H9 (cell line): ENCODE measurements at places on chromosomes 7 and 10. TPM values are rescaled to one million over a fixed set of nuclear protein-coding genes. Genes with fewer than 3 reads are reported as not detected.
A peak's percentile ranks its signal among the peaks of the same experiment; 100 is the strongest.

The PDCD11 gene
- 86.3 and 99.5 TPM in 2 replicates for total RNA-seq

The LRMDA gene
- total RNA-seq, result 1.8 and 2.1 TPM in 2 replicates

DNA sequence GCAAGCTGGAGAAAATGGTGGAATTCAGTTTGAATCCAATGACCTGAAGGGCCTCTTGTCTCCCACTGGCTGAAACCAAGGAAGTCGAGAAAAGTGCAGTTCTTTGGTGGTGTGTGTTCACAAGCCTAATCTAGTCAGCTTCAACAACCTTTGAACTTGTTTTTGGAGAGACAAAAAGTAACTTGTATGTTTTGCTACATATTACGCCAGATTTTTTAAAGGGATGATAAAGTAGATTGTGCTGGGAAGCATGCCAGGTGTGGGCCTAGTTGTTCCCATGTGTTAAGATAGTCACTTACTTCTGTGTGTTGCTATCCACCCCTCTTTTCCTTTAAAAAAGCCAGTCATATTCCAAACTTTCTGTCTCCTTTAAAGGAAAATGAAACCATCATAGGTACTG, 79.7 kb upstream of the FAM3C start:
- peaks cover 5% of the 10 kb centered on the region for H3K4me1 ChIP-seq
- H3K27ac ChIP-seq, result no peak overlapping the region
- no peak for DNase-seq
- H3K27me3 ChIP-seq, result no peaks in the 10 kb centered on the region

DNA sequence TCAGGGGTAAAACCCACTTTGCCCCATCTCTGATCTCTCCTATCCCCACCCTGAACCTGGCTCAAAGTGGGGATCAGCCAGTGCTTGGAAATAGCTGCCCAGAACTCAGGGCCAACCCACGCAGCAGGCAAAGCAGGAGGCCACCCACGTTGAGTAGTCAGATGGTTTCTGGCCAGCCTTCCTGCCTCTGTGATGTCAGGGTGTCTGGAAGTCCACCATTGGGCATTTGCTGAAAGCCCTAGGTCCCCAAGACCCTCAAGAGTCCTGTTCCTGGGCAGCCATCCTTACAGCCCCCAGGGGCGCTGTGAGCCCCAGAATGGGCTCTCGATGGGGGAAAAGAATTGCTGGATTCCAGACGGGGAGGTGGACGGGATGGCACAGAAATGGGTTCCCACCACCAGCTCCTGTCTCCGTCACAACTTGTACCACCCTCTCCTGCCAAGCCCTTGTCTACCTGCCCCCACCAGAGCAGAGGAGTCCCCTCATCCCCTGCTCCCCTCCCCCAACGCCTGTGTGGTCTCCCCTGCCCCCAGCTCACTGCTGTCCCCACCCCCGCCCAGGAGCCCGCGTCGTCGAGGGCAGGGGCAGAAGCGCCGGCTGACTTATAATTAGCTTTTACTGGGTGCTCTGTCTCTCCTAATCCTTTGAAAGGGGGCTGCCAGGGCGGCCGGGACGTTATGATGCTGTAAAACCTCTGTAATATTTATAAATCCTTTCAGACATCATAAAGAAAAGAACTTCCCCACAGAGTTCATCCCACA, 3.9 kb downstream of the MYL10 start:
- H3K4me1 ChIP-seq, result peaks cover 8% of the 10 kb centered on the region; the same call in 1 of the 2 replicates
- H3K27ac ChIP-seq, result no peak overlapping the region
- peak overlapping the region; percentile 49 for H3K4me3 ChIP-seq

DNA sequence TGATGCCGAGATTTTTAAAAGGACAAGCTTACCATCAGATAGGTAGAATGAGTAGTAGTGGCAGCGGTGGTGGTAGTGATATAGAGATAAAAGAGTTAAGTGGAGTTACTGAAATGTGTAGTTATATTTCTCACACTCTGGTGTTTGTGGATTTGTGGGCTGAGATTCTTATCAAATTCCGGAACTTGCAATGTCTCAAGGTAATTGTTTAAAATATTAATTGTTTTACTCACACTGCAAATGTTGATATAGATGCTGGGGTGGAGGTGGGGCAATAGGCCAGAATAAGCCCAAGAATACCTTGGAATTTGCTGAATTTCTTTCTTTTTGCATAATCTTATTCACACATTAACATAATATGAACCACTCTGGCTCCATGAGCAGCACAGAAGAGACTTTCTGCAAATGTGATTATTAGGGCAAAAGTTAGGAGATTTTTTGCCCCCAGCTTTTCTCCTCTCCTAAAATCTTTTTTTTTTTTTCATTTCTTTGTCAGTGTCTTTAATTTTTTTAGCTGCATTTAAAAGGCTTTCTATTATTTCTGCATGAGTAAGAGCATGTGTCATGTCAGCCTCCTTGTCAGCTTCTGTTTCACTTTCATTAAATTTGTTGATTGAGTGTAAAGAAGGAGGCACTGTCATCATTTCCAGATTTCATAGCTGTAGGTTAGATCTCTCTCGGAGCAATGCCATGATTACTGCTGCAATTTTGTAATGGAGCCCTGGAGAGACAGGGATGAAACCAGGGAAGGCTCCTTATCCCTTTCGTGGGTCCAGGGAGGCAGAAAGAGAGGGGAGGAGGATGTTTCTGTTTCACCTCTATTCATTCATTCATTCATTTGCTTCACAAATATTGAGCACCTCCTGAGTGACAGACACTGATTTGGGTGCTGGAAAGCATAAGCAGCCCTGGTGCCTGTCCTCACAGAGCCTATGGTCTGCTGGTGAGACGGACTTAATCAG, 13.1 kb upstream of the SGMS1 start:
- H3K27ac ChIP-seq, result no peak overlapping the region
- no peak overlapping the region for H3K4me3 ChIP-seq
- H3K27me3 ChIP-seq, result no peaks in the 10 kb centered on the region
- H3K4me1 ChIP-seq, result no peaks in the 10 kb centered on the region; the same call in 1 of the 2 replicates
- no peaks in the 10 kb centered on the region for H3K36me3 ChIP-seq
- DNase-seq, result no peak

- no peak for DNase-seq
- no peaks in the 10 kb centered on the region for H3K27me3 ChIP-seq
- H3K4me1 ChIP-seq, result no peaks in the 10 kb centered on the region
- H3K4me3 ChIP-seq, result no peak overlapping the region
- no peak overlapping the region for H3K27ac ChIP-seq
These were observed 12.4 kb upstream of the OR2A5 start for GRCh38 chr7:144036302-144036885.

GRCh38 chr7:121798896-121799295, 74.1 kb upstream of the PTPRZ1 start:
- no peaks in the 10 kb centered on the region for H3K36me3 ChIP-seq
- peak overlapping the region; percentile 37; the same call in 1 of the 3 replicates for H3K4me3 ChIP-seq
- H3K27ac ChIP-seq, result peak overlapping the region; percentile 74
- H3K27me3 ChIP-seq, result no peaks in the 10 kb centered on the region
- peaks cover 2% of the 10 kb centered on the region; the same call in 1 of the 2 replicates for H3K4me1 ChIP-seq
